Central memory CD8-positive, alpha-beta T cell (primary cell): ENCODE measurements at places on chromosomes 11 and 22.

- DNase-seq: no peak
Observed at GRCh38 chr11:95764267-95764898, 25.2 kb downstream of the FAM76B start.

DNA sequence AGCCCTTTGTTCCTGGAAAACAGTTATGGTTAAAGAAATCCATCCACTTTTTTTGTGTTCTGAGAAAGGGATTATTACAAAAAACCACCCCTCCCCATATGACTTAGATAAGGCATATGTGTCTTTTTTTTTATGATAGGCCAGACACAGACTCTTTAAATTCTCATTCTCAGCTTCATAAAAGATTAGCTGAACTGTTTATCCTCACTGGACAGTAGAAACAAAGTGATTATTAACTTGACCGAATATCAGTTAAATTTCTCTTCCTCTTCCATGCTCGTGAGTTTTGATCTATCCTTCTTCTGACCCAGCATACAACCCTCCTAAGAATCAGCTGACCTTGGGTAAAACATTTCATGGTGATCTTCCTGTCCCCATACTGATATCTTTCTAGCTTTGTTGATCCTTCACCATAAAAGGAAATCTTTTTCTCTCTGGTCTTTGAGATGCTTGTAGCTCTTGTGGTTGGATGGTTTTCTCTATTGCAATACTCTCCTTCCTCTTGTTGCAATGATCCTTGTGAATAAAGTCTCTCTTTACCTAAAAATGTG is 26.2 kb downstream of the OR2AG2 start:
- DNase-seq: no peak

DNA sequence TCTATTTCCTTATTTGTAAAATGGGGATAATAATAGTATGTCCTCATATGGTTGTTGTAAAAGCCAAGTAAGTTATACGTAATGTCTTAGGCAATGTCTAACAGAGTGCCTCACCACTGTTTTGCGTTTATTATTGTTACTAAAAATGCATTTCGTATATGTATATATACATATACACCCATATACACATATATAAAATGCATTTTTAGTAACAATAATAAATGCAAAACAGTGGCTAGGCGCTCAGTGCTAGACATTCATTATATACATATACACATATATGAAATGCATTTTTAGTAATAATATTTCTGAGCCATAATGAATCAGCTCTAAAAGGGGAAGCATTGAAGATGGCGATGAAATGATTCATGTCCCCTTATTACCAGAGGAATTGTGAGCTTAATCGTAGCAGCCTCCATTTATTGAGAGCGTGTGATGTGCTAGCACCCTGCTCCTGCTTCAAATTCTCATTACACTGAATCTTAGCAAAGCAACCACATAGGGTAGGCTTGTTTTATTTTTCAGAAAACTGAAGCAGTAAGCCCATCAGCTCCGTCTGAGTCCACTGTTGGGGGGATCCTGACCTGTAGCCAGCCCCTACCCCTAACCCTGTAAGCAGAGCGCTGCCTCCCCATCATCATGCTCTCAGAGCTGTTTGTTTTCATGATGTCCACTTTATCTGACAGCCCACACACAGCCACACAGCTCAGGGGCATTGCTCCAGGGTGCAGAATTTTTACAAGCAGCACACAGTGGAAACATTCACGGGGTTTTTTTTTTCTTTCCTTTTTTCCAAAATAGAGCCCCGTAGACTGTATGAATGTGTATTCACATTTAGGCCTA is 97.1 kb upstream of the NAV2 start:
- DNase-seq: no peak

DNA sequence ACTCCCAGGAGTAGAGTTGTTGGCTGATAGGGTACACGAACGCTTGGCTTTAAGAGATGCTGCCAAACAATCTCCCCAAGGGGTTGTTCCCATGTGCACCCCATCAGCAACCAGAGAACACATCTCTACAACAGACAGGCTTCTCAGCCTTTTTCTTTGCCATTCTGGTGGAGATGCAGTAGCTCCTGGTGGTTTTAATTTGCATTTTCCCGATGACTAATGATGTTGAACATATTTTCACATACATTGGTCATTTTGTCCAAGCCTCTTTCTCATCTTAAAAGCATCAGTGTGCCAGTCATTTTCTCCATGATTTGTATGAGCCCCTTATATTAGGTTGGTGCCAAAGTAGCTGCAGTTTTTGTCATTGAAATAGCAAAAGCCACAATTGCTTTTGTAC is 21.8 kb downstream of the DHCR7 start:
- DNase-seq: no peak

- DNase-seq: no peak
Observed at GRCh38 chr22:46087816-46088277, 62.5 kb upstream of the PPARA start.

DNA sequence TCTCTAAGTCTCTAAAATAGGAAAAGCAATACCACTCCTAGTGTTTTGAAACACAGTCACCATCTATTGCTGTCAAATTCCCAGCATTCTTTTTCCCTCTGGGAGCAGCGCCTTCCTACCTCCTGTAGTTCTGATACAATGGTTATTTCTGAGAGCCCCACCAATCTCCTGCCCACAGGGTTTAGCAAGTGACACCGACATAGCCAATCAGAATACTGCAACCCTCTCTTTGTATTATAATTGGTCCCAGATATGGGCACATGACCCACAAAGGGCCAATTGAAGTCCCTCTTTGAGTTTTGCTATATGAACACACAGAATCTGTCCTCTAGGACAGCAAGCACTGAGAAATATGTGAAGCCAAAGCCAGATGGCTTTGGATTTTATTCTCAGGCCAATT is 16.9 kb upstream of the ARHGAP42 start:
- no peak for DNase-seq

DNA sequence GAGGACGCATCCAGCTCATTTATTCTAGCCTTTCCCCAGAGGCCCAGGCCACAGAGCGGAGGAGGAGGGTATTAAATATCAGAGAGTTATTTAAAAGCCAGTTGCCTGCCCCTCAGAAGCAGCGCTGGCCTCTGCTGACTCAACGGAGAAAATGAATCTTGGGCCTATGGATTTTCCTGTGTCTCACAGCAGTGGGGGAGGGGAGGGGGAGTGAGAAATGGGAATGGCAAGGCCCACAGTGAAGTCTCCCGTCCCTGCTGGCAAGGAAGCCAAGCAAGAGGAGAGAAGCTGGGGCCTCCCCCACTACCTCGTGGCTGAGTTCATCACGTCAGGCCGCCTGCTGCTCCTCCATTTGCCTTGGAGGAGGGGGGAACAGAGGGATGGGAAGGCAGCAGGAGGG is 4.5 kb upstream of the TPBGL start:
- DNase-seq: no peak

GRCh38 chr11:69010361-69010891 is 2.6 kb downstream of the MRGPRF start:
- no peak for DNase-seq

DNA sequence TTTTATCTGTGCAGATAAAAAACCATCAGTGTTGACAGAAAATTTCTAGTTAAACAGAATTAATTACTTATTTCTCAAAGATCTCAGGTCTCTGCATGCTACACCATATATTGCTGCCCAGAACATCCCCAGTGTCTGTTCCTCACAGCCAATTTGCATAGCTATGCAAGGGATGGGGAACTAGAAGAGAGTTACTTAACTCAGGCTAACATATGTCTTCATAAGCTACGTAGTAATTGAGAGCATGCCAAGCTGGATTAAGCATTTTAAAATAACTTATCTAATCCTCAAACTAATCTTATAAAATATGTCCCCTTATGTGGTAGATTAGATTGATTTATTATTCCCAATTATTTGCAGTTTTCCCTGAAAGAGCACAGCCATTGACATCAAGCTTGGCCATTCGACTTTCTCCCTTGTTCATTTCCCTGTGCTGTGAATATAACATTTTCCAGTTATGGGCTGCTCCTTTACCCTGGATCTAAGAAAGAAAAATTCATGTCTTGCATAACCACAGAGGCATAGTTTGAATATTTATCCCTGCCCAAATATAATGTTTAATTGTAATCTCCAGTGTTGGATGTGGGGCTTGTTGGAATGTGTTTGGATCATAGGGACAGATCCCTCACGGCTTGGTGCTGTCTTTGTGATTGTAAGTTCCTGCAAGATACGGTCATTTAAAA is 69.1 kb downstream of the C11orf87 start:
- no peak for DNase-seq

DNA sequence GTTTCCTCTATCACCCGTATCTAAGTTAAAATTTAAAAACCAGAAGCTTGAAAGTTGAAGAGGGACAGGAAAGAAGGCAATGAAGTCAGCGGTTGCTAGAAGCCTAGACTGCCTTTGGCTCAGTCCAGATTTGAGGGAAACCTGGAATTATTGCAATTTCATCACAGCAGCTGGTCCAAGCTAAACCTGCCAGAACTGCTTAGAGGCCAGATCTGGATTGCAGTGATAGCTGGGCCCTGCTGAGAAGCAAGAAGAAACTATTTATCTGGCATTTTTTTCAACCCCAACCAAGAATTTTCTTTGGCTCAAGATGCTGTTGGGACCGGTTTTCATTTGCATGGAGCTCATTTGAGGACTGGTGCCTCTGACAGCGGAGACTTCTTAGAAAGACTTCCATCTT is 121.5 kb upstream of the TEAD1 start:
- DNase-seq: no peak
